ENCODE measurements at places on chromosomes 6 and 20. TPM values are rescaled to one million over a fixed set of nuclear protein-coding genes. Genes with fewer than 3 reads are reported as not detected.

- no peak overlapping the region for H3K27ac ChIP-seq
- DNase-seq, result no peak
- H3K4me3 ChIP-seq, result no peak overlapping the region
- H3K36me3 ChIP-seq, result peaks cover 2% of the 10 kb centered on the region
- H3K27me3 ChIP-seq, result no peaks in the 10 kb centered on the region
These were observed 44.5 kb upstream of the NCOA3 start for GRCh38 chr20:47456952-47457724.

- no peak overlapping the region for H3K27ac ChIP-seq
- no peak overlapping the region for H3K4me3 ChIP-seq
- no peaks in the 10 kb centered on the region for H3K36me3 ChIP-seq
- no peak for DNase-seq
These were observed 88.6 kb downstream of the PDE10A start for GRCh38 chr6:165574220-165575157.

DNA sequence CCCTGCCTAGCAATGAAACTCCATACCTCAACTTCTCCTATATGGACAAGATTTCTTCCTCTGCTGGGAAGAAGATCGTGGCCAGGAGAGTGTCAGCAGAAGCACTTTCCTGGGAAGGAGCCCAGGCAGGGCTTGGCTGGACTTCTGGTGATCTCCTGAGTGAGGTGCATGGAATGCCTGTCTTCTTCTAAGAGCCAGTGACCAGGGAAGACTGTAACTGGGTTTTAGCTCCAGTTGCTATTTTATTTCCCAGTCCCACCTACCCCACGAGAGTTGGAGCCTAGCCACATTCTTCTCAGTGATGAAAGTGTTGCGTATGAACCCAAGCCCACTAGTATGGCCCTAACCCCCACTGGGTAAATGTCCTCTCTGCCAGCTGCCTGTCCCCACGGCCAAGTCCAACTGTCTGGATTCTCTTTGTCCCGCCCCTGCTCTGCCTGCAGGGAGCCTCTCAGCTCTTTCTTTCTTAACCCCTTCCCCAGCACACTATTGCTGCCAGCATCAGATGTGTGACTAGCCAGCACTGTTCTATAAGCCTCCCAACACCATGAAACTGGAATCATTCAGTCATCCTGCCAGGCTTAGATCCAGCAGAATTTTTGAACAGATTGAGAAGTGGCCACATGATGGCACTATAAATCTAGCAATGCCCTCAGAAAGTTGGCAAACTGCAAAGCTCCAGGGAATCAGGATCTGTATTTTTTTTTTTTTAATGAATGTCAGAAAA is 69.8 kb upstream of the FAM184A start:
- no peak for DNase-seq
- peaks cover 55% of the 10 kb centered on the region for H3K4me1 ChIP-seq
- H3K27me3 ChIP-seq, result peaks cover 6% of the 10 kb centered on the region
- H3K27ac ChIP-seq, result peak overlapping the region; percentile 73

SIRPD gene
- total RNA-seq, result not detected

TDRD6 gene
- total RNA-seq, result not detected

ENPP1 gene
- total RNA-seq, result 0.48 TPM

NR2E1 gene
- not detected for total RNA-seq
